Fibroblast of the aortic adventitia (primary cell): ENCODE measurements at places on chromosomes 3 and 15. TPM values are rescaled to one million over a fixed set of nuclear protein-coding genes. Genes with fewer than 3 reads are reported as not detected.

The SKOR1 gene
- 0.08 and 0.09 TPM in 2 replicates for total RNA-seq

The MELTF gene
- 5.6 and 20.8 TPM in 2 replicates for total RNA-seq

The GNAT1 gene
- not detected in 2 replicates for total RNA-seq

The EIF4G1 gene
- total RNA-seq = 234 and 292 TPM in 2 replicates

The ALS2CL gene
- 0.16 and 0.18 TPM in 2 replicates for total RNA-seq

The FEZF2 gene
- not detected in 2 replicates for total RNA-seq

The VIPR1 gene
- 5.6 TPM in 1 of 2 replicates, not detected in the other for total RNA-seq

The GCNT3 gene
- total RNA-seq = 0.27 and 0.65 TPM in 2 replicates

The P3H2 gene
- total RNA-seq = 4.0 and 15.6 TPM in 2 replicates

The CHRFAM7A gene
- 0.16 and 0.72 TPM in 2 replicates for total RNA-seq

The BNC1 gene
- total RNA-seq = 0.27 and 3.8 TPM in 2 replicates

The CLRN1 gene
- not detected in 2 replicates for total RNA-seq

The B2M gene
- 2,390 and 3,757 TPM in 2 replicates for total RNA-seq

The ARL13B gene
- 14.6 and 16.4 TPM in 2 replicates for total RNA-seq

The MYL3 gene
- total RNA-seq = not detected in 2 replicates

The KLHL6 gene
- not detected in 2 replicates for total RNA-seq

The GRIP2 gene
- total RNA-seq = 0.90 TPM in 2 replicates

The OR5H2 gene
- total RNA-seq = not detected in 2 replicates

The SLC22A14 gene
- not detected in 2 replicates for total RNA-seq

The SLC28A1 gene
- total RNA-seq = not detected in 2 replicates

The HTR3E gene
- total RNA-seq = not detected in 2 replicates

The ST8SIA2 gene
- total RNA-seq = 0.25 TPM in 1 of 2 replicates, not detected in the other

The FBXL22 gene
- 0.54 and 0.65 TPM in 2 replicates for total RNA-seq

The STRIT1 gene
- total RNA-seq = not detected in 2 replicates

The SV2B gene
- total RNA-seq = 0.08 TPM in 1 of 2 replicates, not detected in the other

The TMEM45A gene
- 13.7 and 50.6 TPM in 2 replicates for total RNA-seq

The ARPP21 gene
- 0.90 TPM in 1 of 2 replicates, not detected in the other for total RNA-seq

The OR5K2 gene
- total RNA-seq = not detected in 2 replicates

The ANKRD63 gene
- total RNA-seq = not detected in 2 replicates

The CCRL2 gene
- 0.54 TPM in 1 of 2 replicates, not detected in the other for total RNA-seq

The TRH gene
- 2.5 TPM in 1 of 2 replicates, not detected in the other for total RNA-seq
